ENCODE measurements at places on chromosomes 12 and 14. TPM values are rescaled to one million over a fixed set of nuclear protein-coding genes. Genes with fewer than 3 reads are reported as not detected.

IAPP gene
- not detected for total RNA-seq

DNA sequence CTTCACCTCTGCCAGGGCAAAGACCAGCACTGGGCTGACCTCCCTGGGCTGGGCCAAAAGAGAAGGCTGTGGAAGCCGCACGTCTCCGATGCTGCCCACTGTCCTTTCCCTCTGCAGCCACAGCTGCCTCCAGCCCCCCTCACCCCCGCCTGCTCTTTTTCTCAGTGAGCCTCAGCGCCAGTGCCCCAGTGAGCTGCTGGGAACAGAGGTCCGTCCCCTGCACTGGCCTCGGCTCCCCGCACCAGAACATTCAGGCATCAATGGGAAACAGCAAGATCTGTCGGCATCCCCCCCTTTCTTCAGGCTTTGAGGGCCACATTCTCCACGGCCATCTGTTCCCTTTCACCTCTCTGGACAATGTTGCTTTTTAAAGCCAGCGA, 398.1 kb downstream of the ZFP36L1 start:
- H3K4me3 ChIP-seq: no peak overlapping the region
- no peak for DNase-seq
- H3K36me3 ChIP-seq: no peaks in the 10 kb centered on the region
- H3K27me3 ChIP-seq: no peaks in the 10 kb centered on the region

- no peaks in the 10 kb centered on the region for H3K36me3 ChIP-seq
- no peak overlapping the region for H3K4me3 ChIP-seq
- peaks cover under 1% of the 10 kb centered on the region for H3K4me1 ChIP-seq
- H3K27ac ChIP-seq: no peak overlapping the region
- DNase-seq: no peak
These were observed 19.1 kb upstream of the COL2A1 start for GRCh38 chr12:48023386-48023785.

DNA sequence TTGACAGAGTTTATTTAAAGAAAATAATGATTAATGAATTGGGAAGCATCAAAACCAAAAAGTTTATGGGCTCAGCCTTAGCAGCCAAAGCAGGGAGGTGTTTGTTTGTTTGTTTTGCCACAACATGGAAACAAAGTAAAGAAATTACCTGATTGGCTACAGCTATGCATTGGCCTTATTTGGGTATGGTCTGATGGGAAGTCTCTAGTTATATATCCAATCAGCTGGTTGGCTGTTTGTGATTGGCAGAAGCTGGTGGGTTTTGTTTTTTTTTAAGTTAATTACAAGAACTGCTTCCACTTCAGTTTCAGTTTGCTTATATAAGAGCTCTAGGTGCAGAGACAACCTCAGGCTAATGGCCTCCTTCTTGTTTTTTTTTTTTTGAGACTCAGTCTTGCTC, 4.6 kb upstream of the LEMD3 start:
- no peak overlapping the region for H3K27ac ChIP-seq
- no peak for DNase-seq
- H3K4me1 ChIP-seq: no peaks in the 10 kb centered on the region
- H3K4me3 ChIP-seq: no peak overlapping the region
- H3K27me3 ChIP-seq: no peaks in the 10 kb centered on the region
- H3K36me3 ChIP-seq: no peaks in the 10 kb centered on the region

GRCh38 chr12:13222076-13222475, 25.6 kb downstream of the EMP1 start:
- no peaks in the 10 kb centered on the region for H3K36me3 ChIP-seq
- H3K27me3 ChIP-seq: no peaks in the 10 kb centered on the region
- H3K4me3 ChIP-seq: no peak overlapping the region
- H3K4me1 ChIP-seq: no peaks in the 10 kb centered on the region

GRCh38 chr12:122635471-122635870, 67.7 kb downstream of the HCAR2 start:
- no peaks in the 10 kb centered on the region for H3K27me3 ChIP-seq
- DNase-seq: no peak
- peaks cover 6% of the 10 kb centered on the region for H3K36me3 ChIP-seq
- H3K4me3 ChIP-seq: no peak overlapping the region
- no peaks in the 10 kb centered on the region for H3K4me1 ChIP-seq

DNA sequence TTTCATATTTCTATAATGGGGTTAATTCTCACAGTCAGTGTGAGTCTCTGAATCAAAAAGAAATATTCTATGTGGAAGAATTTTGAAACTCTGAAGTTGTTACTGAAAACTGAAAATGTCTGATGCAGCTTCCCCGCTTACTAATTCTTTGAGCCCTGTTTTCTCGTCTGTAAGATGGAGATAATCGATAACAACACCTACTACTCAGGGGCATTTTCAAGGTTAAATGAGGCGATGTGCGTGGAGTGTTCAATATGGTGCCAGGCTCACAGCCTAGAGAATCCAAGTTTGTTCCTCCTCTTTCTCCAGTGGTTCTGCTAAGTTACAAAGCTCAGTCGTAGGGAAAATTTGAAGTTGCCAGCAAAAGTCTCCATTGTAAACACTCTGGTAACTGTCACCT, 391.4 kb downstream of the FUT8 start:
- no peaks in the 10 kb centered on the region for H3K36me3 ChIP-seq
- H3K27me3 ChIP-seq: no peaks in the 10 kb centered on the region
- H3K4me3 ChIP-seq: no peak overlapping the region

DNA sequence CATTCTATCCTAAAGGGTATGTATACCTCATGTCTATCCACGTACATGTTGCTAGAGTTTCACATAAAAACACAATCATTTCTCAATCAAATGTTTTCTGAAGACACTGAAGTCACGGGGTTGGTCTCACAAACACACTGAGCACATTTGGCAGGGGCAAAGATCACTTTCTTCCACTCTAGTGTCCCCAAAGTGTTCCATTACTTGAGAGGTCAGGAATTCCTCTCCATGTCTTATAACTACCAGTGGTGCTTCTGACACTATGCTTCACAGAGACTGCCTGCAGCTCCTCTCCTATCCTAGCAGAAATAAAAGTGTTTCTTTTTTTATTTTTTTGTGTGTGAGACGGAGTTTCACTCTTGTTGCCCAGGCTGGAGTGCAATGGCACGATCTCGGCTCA, 19.1 kb downstream of the ZFYVE1 start:
- no peaks in the 10 kb centered on the region for H3K4me1 ChIP-seq
- DNase-seq: no peak
- H3K27ac ChIP-seq: no peak overlapping the region
- H3K36me3 ChIP-seq: peaks cover 6% of the 10 kb centered on the region

- H3K4me3 ChIP-seq: no peak overlapping the region
- no peaks in the 10 kb centered on the region for H3K36me3 ChIP-seq
- no peak for DNase-seq
- no peak overlapping the region for H3K27ac ChIP-seq
- H3K27me3 ChIP-seq: no peaks in the 10 kb centered on the region
- H3K4me1 ChIP-seq: no peaks in the 10 kb centered on the region
These were observed 79.6 kb upstream of the IFNG-AS1 start for GRCh38 chr12:67909681-67910080.

GRCh38 chr14:49581209-49582112, 4.7 kb downstream of the RPS29 start:
- H3K4me3 ChIP-seq: no peak overlapping the region
- no peak overlapping the region for H3K27ac ChIP-seq
- no peaks in the 10 kb centered on the region for H3K27me3 ChIP-seq
- peaks cover 16% of the 10 kb centered on the region for H3K36me3 ChIP-seq
- DNase-seq: no peak

ALDH2 gene
- 22.3 TPM for total RNA-seq

DNA sequence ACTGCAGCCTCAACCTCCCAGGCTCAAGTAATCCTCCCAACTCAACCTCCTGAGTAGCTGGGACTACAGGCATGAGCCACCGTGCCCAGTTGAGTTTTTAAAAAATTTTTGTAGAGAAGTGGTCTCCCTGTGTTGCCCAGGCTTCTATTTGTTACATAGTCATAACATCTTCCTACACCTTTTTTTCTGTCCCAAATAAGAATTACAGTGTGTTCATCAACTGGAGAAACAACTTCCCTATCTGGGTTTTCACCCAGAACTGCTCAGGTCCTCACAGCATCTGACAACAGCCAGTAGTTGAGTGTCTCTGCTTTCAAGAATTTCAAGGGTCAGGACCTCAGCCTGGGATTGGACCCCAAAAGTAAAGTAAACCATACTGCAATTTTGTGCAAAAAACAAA, 235.2 kb upstream of the AMIGO2 start:
- no peak overlapping the region for H3K27ac ChIP-seq
- H3K36me3 ChIP-seq: no peaks in the 10 kb centered on the region
- DNase-seq: peak; percentile 32
- H3K4me1 ChIP-seq: peaks cover 52% of the 10 kb centered on the region
- H3K4me3 ChIP-seq: no peak overlapping the region
- H3K27me3 ChIP-seq: no peaks in the 10 kb centered on the region

KLRG1 gene
- 3.9 TPM for total RNA-seq

TAS2R46 gene
- total RNA-seq: 2.1 TPM

- no peaks in the 10 kb centered on the region for H3K4me1 ChIP-seq
- H3K4me3 ChIP-seq: no peak overlapping the region
- no peaks in the 10 kb centered on the region for H3K36me3 ChIP-seq
- no peaks in the 10 kb centered on the region for H3K27me3 ChIP-seq
These were observed 23.9 kb upstream of the NAP1L1 start for GRCh38 chr12:76108356-76108755.

DNA sequence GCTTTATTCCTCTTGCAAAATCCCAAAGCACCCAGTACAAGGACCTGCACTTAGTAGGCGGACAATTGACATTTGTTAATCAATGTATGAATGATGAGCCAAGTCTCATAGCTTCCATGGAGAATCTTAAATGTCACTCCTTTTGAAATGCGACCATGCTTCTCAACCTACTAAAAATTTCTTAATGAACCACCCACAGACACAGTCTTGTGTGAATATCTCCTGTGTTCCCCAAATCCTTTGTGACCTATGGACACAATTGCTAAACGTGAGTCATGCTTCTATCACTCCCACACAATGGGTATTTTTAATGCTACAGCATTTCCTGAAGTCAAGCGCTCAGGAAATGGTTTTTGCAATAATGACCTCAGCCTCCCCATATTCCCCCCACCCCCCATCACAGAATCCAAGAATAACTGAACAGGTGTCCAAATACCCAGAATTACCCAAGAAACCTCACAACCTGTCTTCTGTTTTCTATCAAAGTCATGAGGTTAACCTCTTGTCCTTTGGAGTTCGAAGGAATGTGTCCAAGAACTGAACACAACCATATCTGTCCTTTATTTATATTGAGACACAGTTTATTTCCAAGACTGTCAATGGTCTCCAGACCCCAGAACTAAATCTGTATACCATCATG, 163.6 kb upstream of the PLEKHG7 start:
- H3K4me3 ChIP-seq: peak overlapping the region; percentile 27
- peak overlapping the region; percentile 68 for H3K27ac ChIP-seq
- H3K36me3 ChIP-seq: no peaks in the 10 kb centered on the region
- DNase-seq: peak; percentile 60
- no peaks in the 10 kb centered on the region for H3K27me3 ChIP-seq

CCNT1 gene
- total RNA-seq: 73.1 TPM

- DNase-seq: no peak
- no peak overlapping the region for H3K27ac ChIP-seq
- H3K36me3 ChIP-seq: peaks cover 2% of the 10 kb centered on the region
- peaks cover 16% of the 10 kb centered on the region for H3K4me1 ChIP-seq
- H3K27me3 ChIP-seq: no peaks in the 10 kb centered on the region
- H3K4me3 ChIP-seq: no peak overlapping the region
These were observed 154.1 kb upstream of the FUT8 start for GRCh38 chr14:65258391-65258790.

DNA sequence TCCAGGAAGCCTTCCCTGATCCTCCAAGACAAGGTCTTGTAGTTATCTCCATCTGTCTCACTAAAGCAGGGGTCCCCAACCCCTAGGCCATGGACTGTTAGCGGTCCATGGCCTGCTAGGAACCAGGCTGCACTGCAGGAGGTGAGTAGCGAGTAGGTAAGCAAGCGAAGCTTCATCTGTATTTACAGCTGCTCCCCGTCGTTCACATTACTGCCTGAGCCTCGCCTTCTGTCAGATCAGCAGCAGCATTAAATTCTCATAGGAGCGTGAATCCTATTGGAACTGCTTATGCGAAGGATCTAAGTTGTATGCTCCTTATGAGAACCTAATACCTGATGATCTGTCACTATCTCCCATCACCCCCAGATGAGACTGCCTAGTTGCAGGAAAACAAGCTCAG, 12.4 kb upstream of the NFYB start:
- H3K36me3 ChIP-seq: no peaks in the 10 kb centered on the region
- H3K27me3 ChIP-seq: no peaks in the 10 kb centered on the region
- no peak for DNase-seq
- H3K4me3 ChIP-seq: no peak overlapping the region
- no peak overlapping the region for H3K27ac ChIP-seq

RNU4-1 gene
- total RNA-seq: 3,426 TPM

DNA sequence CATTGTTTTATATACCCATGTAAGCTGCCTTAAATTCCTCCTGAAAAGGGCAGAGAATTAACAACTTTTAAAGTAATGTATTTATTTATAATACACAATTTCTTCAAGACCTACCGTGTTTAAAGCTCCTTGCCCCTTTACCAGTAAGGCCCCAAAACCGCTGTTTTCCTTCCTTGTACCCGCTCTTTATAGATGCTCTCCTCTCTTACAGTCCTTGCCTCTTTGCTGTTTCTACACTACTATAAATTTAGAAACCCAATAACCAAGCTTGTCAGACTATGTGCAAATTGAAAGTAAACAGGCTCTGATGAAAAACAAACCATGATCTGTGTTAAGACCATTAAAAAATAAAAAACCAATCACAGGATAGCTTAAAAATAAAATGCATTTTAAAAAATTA, 3.9 kb downstream of the MPHOSPH9 start:
- H3K27ac ChIP-seq: no peak overlapping the region
- H3K4me3 ChIP-seq: peak overlapping the region; percentile 8
- peaks cover 22% of the 10 kb centered on the region for H3K4me1 ChIP-seq
- H3K27me3 ChIP-seq: no peaks in the 10 kb centered on the region
- no peak for DNase-seq

DNA sequence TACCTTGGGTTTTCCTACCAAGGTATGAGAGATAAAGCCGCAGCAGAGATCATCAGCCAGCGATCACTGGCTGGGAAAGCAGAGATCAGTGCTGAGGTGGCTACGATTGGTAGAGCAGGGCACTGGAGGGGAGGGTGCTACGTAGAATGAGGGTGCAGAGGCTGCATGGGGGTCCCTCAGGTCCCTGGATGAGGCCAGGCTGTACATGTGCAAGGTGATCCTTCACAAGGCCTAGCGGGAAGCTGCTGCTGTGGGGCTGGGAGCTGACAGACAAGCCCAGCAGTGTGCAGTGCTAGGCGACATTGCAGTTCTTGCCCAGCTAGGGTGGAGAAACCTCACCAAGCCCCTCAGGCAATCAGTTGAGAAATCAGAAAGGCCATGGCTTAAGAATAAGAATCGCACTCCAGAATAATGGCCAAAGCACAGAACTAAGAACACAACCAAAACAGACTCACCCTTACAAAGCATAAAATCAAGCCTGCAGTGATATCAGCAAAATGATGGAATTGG, 37.2 kb upstream of the GPR132 start:
- H3K27me3 ChIP-seq: peaks cover 10% of the 10 kb centered on the region
- no peaks in the 10 kb centered on the region for H3K36me3 ChIP-seq
- no peak overlapping the region for H3K4me3 ChIP-seq
- no peak overlapping the region for H3K27ac ChIP-seq

GRCh38 chr12:34625116-34625515, 602.8 kb downstream of the ALG10 start:
- H3K27ac ChIP-seq: no peak overlapping the region
- H3K27me3 ChIP-seq: no peaks in the 10 kb centered on the region
- DNase-seq: no peak
- no peaks in the 10 kb centered on the region for H3K36me3 ChIP-seq
- no peak overlapping the region for H3K4me3 ChIP-seq
- no peaks in the 10 kb centered on the region for H3K4me1 ChIP-seq
